ENCODE measurements at places on chromosomes 7 and 10.

DNA sequence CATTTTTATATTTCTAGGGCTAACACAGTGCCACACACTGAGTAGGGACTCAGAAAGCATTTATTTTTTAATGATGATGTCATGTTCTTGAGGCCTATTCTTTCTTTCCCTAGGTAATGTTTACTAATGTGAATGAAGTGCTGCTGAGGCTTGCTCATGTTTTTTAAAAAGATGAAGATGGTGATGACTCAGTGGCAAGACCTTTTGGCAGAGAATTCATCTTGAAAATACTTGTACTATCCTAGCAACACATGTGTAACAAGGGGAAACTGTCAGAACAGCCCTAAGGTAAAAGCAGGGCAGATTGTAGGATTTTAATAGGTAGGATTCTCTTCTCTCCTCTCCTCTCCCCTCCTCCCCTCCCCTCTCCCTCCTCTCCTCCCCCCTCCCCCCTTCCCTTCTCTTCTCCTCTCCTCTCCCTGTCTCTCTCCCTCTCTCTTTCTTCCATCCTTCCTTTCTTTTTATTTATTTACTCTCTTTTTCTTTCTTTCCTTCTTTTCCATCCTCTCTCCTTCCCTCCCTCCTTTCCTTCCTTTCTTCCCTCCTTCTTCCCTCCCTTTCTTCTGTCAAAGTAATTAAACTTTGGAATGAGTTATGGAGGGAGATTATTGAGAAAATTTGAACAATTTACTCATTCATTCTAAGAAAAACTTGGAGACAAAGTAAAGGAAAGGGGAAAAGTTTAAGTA lies 75.3 kb downstream of the ZNF92 start:
- peak; percentile 72 for DNase-seq

GRCh38 chr7:111413739-111414138 lies 148.6 kb downstream of the IMMP2L start:
- no peak for DNase-seq

- DNase-seq: no peak
Measured at GRCh38 chr10:127886371-127887051, 6.2 kb downstream of the CLRN3 start.

GRCh38 chr7:158672975-158673374 lies 31.6 kb downstream of the NCAPG2 start:
- peak; percentile 62 for DNase-seq

DNA sequence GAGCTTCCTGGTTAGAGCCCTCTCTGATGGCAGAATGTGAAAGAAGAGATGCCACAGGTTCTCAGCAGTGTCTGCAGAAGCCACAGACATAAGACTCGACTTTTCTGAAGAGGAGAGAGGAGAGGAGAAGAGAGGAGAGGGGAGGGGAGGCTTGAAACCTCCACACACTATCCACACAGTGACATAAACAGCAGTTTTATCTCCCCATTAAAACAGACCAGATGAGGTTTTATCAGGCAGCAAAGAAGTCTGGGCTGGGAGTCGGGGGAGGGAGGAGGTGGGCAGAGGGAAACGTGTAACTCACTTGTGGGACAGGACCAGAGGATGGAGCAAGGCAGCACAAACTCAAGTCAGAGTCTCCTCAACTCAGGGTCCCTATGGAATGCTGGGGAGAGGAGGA lies 76.5 kb downstream of the XPNPEP1 start:
- DNase-seq: no peak

DNA sequence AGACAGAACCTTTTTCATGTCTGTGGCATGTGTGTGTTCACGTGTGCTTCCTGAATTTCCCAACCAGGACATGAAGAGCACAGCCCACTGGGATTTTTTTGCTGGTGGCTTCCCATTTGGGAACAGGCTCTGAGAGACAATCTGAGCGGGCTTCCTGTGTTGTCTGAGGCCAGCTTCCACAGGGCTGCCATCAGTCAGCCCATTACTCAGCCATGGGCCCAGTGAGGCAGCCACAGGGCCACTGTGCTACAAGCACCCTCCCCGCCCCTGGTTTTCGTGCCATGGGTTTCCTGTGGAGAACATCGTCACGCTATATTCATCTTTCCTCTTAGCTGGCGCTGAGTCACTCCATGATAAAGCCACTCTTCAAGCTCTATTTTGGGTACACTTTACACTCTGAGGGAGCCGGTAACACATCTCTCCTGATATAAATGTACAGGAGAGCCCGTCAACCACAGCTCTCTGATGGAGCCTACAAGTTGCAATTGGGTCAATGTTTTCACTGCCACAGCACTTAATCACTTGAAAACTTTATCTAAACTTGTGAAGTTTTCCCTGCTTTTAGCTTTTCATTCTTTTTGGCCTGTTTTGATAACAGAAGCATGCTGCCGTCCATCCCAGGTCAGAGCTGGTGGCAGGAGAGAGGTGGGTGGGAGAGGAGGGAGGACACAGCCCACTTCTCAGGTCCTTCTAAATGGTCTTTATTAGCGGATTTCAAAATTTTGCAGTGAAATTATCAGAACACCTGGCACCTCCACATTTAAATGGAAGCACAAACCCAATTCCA lies 96.9 kb downstream of the HIPK2 start:
- DNase-seq: peak; percentile 99

DNA sequence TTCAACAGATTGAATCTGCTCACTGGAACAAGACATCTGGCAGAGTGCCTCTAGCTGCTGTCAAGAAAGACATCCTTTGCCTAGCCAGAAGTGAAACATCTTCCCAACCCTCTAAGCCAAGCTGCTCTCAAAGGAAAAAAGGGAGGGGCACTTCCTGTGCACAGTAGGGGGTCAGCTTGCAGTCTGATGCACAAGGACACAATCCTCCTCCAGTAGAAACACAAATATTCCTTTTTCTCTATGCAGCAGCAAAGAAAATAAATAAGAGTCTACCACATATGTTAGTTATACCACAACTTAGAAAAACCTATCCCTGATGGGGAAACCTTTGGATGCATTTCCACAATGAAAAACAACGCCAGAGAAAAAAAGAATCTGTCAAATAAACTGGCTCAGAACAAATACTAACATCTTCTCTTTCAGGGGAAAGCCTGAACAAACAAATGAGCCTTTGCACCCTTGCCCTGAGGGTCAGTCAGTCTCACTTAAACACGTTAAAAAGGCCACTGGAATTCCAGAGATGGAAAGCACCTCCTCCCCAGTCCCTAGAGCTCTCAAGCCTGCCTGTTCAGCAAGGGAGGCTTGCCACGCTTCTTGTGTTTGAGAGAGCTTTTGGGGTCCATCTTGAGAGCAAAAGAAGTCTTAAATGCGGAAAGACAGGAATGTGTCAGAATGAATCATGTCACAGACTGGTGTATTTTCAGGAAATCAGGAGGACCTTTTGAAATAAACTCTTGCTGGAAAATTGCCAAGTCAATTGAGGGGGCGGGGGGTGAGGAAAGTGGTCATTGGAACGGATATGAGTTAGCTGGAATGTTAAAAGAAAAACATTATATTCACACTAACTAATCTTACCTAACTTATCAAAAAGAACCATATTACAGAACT lies 7.5 kb downstream of the LAMB1 start:
- DNase-seq: peak; percentile 85

- DNase-seq: no peak
Measured at GRCh38 chr10:132961420-132961786, 19.0 kb upstream of the CFAP46 start.

GRCh38 chr7:21923658-21924057 lies 22.0 kb downstream of the CDCA7L start:
- DNase-seq: peak; percentile 32

DNA sequence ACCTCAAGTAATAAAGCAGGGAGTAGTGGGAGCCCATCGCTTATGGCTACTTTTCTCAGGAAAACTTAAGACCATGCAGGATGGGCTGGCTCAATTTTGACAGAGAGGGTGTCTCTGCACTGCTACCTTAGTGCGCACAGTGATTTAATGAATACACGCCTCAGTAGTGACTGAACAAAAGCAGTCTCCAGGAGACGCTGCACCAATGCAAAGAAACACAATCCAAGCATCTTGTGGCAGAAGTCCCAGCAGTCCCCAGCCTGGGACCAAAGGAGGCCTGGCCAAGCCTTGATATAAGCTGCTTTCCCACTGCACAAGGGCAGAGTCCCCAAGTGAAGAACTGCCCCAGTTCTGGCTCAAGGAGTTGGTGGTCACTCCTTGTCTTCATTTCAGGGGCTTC lies 368.9 kb downstream of the KCNMA1 start:
- DNase-seq: no peak

DNA sequence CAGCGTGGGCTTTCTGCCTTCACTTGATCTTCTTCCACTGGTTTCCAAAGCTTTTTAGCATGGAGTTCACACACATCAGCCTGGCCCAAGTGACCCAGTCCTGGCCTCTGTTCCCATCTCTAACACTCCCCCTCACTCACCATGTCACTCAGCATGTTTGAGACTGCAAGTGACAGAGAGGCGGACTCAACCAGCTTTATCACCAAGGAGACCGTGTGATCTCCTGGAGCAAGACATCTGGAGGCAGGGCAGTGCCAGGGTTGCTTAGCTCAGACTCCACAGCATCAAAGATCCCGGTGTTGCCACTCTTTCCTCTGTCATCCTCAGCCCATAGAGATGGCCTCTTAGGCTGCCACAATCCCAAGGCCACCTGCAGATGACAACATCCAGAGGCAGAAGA lies 39.4 kb downstream of the FAM241B start:
- no peak for DNase-seq

GRCh38 chr7:130894146-130894908 lies 160.3 kb upstream of the KLF14 start:
- DNase-seq: peak; percentile 78

DNA sequence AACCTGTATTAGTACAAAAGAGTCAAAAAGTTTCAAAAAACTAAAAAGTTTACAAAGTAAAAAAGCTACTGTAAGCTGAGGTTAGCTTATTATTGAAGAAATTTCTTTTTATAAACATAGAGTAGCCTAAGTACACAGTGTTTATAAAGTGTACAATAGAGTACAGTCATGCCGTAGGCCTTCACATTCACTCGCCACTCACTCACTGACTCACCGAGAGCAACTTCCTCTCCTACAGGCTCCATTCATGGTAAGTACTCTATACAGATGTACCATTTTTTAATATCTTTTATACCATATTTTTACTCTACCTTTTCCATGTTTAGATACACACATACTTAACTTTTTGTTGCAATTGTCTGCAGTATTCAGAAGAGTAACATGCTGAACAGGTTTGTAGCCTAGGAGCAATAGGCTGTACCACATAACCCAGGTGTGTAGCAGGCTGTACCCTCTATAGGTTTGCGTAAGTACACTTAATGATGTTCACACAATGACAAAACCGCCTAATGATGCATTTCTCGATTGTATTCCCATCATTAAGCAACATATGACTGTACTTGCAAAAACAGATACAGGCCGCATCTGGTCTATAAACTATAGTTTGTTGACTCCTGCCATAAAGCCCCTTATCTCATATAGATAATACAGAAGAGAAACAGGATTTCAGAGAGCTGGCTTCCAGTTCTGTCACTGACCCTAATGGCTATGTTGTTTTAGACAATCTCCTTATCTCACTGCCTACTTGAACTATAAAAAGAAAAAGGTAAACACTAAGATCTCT lies 438.8 kb downstream of the HTR7 start:
- DNase-seq: peak; percentile 97

DNA sequence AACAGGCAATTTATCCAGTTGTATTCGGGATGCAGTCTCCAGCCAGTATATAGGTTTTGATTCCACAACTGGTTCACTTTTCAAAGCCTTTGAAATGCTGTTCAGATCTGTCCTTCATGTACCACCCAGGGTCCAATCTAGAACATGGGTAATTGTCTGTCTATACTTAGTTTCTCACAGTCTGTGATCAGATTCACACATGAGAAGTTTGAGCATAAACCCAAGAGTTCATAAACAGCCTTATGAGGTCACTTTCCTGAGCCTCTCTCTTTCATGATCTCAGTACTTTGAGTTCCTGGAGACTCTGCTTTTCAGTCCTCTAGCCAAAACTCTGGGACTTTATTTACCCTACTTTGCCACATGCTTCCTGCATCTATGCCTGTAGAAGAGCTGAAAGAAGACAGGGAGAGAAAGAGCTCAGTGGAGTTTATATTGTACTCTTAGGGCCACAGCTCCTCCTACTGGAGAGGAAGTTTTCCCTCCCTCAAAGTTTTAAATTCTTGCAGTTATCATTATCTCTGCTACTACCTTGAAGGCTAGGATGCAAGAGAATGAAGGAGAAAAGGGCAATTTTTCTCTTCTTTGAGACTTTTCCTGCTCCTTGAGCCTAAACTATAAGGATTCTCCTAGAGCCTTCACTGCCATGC lies 172.0 kb downstream of the ZEB1 start:
- DNase-seq: peak; percentile 52

GRCh38 chr7:46486256-46487206 lies 565.5 kb upstream of the IGFBP3 start:
- peak; percentile 88 for DNase-seq

- peak; percentile 81 for DNase-seq
Measured at GRCh38 chr7:156558198-156558597, 82.4 kb upstream of the RNF32 start.

- peak; percentile 93 for DNase-seq
Measured at GRCh38 chr10:32961895-32962369, 3.9 kb upstream of the ITGB1 start.

All from IMR-90 (cell line).